ENCODE measurements at places on chromosomes 12 and 14. TPM values are rescaled to one million over a fixed set of nuclear protein-coding genes. Genes with fewer than 3 reads are reported as not detected.

SERPINA12 gene
- polyA plus RNA-seq, result not detected

SLC5A8 gene
- 0.22 TPM for polyA plus RNA-seq

GRCh38 chr12:80590085-80590484, 117.3 kb upstream of the MYF6 start:
- H3K36me3 ChIP-seq, result no peaks in the 10 kb centered on the region
- no peaks in the 10 kb centered on the region for H3K27me3 ChIP-seq
- H3K4me3 ChIP-seq, result no peak overlapping the region

BDKRB1 gene
- 5.4 TPM for polyA plus RNA-seq

TPH2 gene
- polyA plus RNA-seq, result 0.04 TPM

- H3K4me3 ChIP-seq, result no peak overlapping the region
- H3K27ac ChIP-seq, result no peak overlapping the region
- no peaks in the 10 kb centered on the region for H3K27me3 ChIP-seq
- H3K4me1 ChIP-seq, result no peaks in the 10 kb centered on the region
Measured at GRCh38 chr12:26636710-26637328, 196.2 kb downstream of the ITPR2 start.

CD69 gene
- polyA plus RNA-seq, result 12.3 TPM

- no peak overlapping the region for H3K27ac ChIP-seq
- H3K27me3 ChIP-seq, result no peaks in the 10 kb centered on the region
- peaks cover 17% of the 10 kb centered on the region for H3K36me3 ChIP-seq
- H3K4me1 ChIP-seq, result no peaks in the 10 kb centered on the region
- H3K4me3 ChIP-seq, result no peak overlapping the region
Measured at GRCh38 chr14:95547272-95547625, 12.4 kb downstream of the GLRX5 start.

GRCh38 chr12:1758887-1759286, 61.5 kb upstream of the LRTM2 start:
- no peak overlapping the region for H3K27ac ChIP-seq
- no peaks in the 10 kb centered on the region for H3K4me1 ChIP-seq
- H3K36me3 ChIP-seq, result peaks cover 26% of the 10 kb centered on the region
- H3K4me3 ChIP-seq, result no peak overlapping the region

ZDHHC22 gene
- polyA plus RNA-seq, result 1.6 TPM
